ENCODE measurements at places on chromosomes 16 and 17.

- no peak for DNase-seq
Observed at GRCh38 chr17:76781056-76781982, 43.4 kb downstream of the MFSD11 start.

GRCh38 chr17:75480281-75480680, 23.8 kb downstream of the TMEM94 start:
- no peak for DNase-seq

DNA sequence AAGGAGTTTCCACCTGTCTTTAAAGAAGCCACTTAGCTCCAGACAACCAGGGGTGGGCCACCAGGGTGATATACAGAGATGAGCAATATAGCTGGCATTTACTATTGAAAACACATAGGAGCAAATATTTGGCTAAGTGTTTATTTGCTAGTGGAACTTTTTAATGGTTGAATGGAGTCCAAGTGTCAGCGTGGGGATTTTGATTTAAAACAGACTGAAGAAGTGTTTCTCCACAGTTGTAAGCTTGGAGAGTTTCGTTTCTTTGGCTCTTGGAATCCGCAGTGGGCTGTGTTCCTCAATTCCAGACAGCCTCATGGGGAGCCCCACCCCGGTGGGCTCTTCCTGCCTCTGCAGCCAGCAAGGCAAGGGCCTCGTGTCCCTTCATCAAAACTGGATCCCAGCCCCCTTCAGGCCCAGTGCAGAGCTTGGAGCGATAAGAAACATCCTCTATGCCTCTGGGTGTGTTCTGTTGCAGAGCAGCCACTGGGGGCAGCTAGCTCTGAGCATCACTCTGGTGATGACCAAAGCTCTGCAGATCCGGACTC, 36.1 kb downstream of the NOG start:
- DNase-seq = peak; percentile 45

DNA sequence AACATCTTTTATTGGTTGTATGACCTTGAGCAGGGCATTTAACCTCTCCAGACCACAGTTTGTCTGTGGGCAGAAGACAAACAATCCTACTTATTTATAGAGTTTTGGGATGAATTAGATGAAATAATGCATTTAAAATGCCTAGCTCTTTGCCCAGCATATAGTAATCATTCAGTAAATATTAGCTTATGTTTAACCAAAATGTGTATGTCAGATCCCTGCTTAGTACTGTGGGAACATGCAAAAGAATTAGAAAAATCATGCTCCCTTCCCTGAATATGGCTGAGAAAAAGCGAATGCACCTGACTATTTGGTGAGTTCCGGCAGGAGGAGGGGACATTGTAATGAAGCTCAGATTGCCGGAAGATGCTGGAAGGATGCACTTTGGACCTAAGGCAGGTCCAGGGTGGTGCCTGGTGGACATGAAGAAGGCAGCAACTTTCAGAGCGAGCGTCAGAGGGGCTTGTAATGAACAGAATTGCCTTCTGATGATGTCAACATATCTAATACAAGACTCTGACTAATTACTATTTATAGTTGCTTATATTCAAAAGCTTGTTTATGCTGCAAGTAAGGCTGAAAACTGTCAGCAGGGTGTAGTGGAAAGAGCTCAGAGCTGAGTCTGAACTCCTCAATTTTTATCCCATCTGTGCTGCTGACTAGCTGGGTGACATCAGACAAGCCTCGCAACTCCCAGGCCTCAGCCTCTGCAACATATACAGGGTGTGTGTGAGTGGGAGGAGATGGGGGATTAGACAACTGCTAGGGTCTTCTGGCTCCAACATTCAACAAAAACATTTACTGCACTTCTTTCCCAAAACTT, 221.2 kb downstream of the PRKCA start:
- no peak for DNase-seq

- DNase-seq = no peak
Observed at GRCh38 chr17:5780476-5780875, 196.2 kb upstream of the NLRP1 start.

GRCh38 chr17:11608396-11608795, 10.1 kb downstream of the DNAH9 start:
- DNase-seq = no peak

GRCh38 chr16:52561910-52562741, 15.2 kb upstream of the TOX3 start:
- no peak for DNase-seq

- DNase-seq = no peak
Observed at GRCh38 chr17:76673729-76674128, 30.2 kb upstream of the ST6GALNAC1 start.

GRCh38 chr17:67004181-67004580, 39.7 kb downstream of the CACNG4 start:
- no peak for DNase-seq

DNA sequence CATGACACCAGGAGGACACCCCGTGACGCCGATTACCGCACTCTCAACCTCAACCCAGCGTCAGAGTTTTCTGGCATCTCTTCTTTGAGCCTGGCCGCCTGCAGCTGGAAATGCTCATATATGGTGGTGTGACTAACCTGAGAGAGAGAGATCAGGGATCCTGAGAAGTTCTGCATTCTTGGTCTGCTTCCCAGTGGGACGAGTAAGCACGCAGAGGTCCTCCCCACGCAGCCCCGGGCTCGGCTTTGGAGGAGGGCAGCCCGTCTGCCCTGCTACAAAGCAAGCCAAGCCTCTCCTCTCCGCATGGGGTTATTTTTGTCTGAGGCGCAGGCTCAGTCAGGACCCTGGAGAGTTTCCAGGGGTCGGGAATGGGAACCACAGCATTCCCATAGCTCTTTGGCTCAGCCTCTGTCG, 16.5 kb downstream of the CRISPLD2 start:
- no peak for DNase-seq

DNA sequence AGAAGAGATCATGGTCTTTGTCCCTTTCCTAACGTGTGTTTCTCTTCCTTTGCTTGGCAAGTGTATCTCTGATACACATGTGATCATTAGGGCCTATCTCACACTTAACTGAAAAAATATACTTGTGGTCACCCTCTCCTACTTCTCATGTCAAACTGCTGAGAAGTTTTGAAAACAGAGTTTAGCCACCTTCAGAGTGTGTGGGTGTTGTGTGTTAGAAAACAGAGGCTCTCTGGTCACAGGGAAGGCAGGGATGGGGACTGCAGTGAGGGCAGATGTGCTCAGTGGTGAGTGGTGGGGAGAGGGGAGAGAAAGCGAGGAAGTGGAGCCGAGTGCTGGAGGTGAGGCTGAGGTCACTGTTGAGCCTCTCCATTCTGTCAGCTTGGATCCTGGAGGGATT, 29.4 kb downstream of the GRB7 start:
- DNase-seq = no peak

DNA sequence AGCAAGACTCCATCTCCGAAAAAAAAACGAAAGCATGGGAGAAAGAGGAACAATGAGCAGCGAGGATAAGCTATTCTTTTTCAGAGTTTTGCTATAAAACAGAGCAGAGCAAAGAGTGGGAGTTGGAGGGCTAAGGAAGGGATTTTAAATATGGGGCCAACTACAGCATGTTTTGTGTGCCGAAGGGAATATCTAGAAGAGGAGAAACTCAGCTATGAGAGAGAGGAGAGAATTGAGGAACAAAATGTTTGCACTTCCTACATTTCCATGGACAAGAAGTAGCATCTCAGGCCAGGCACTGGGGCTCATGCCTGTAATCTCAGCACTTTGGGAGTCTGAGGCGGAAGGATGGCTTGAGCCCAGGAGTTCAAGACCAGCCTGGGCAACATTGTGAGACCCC, 13.1 kb upstream of the GRB2 start:
- no peak for DNase-seq

DNA sequence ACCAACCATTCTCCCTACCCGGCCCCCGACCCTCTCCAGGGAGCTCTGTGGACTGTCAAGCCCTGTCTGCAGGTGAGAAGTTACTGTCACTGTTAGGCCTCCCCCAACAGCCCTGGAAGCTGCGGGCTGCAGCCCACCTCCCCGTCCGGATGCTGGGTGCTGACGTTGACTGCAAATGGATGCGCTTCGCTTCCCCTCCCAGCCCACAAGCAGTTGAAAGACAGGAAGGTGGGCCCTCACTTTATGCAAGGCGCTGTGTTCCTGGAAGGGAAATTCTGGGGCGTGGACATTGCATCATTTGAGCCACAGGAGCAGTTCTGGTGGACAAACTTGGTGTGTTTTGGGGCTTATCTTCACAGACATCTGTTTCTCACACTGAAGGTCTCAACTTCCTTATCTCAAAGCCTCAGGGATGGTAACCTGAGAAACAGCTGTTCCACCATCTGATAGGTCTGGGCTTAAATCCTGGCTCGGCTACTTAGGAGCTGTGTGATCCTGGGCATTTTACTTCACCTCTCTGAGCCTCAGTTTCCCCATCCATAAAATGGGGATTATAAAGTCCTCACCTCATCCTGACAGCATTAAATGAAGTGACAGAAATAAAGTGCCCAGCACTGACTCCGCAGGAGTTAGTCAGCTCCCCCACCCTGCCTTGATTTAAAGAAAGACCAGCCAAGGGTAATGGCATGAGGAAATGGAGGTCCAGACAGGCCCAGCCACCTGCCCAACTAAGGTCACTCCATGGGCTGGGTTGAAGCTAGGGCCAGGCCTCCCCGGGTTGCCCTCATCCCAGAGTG, 4.6 kb upstream of the DRC7 start:
- no peak for DNase-seq

GRCh38 chr16:59975953-59976352, 1241.8 kb upstream of the GOT2 start:
- no peak for DNase-seq

DNA sequence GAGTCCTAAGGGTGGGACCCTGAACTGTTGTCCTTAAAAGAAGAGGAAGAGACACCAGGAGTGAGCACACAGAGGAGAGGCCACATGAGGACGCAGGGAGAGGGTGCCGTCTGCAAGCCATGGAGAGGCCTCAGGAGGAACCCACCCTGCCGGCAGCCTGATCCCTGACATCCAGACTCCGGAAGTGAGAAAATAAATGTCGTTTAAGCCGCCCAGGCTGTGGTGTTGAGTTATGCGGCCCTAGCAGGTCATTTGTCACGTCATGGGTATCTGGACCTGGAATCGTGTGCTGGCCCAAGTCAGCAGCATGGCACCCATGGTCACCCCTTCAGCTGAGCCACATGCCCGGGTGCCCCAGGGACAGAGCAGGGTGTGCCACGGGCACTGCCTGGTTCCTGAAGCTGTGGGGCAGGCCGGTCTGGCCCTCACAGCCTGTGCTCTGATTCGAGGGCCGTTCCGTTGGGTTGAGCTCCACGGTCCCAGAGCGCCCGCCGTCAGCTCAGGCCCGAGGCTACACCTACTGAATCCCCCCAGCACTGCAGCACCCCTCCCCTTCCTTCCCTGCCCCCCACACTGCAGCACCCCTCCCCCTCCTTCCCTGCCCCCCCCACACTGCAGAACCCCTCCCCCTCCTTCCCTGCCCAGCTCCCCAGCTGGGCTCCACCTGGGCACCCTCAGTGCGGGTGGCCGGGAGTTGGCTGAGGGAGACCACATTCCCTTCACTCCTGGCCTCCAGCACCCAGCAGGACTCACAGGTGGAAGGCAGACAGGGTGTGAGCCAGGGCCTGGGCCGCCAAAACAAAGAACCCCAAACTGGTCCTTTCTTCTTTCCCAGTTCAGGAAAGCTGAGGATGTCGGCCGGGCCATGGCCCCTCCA, 2.7 kb upstream of the CCDC57 start:
- no peak for DNase-seq

DNA sequence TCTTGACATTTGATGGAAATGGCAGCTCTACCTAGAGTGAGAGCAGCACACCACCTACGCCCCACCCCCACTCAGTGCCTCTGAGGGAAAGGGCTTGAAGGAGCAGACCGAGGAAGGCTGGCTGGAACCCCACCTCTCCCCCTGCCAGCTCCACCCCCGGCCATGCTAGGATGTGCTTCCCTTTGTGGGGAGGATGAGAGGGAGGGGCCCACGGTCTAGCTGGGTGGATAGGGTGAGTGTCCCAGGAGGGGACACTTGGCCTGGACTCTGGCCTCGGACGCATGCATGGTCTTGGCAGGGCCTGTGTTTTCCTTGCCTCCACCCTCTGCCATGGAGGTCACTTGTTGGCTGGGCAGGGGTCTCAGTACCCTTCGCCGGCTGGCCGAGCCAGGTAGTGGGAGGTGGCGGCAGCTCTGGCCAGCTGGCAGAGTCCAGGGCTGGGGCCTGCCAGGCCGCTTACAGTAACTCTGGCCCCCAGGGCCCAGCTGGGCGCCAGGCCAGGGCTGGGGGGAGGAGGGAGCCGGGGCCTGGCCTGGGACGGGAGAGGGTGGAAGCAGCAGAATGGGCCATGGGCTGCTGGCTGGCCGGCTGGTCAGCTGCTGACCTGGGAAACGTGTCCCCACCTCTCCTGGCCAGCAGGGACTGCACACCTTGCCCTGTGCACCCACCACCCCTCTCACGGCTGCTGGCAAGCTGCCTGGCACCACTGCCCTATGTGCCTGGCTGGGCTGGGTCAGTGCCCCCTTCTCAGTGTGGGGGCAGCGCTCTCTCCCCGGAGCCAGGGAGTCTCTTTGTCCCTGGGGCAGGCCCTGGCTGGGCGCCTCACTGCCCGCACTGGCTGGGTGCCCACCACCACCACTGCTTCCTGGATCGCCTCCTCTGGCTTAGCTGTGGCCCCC, 23.0 kb downstream of the RARA start:
- no peak for DNase-seq

GRCh38 chr16:81175325-81175891, 63.1 kb upstream of the BCO1 start:
- DNase-seq = no peak

DNA sequence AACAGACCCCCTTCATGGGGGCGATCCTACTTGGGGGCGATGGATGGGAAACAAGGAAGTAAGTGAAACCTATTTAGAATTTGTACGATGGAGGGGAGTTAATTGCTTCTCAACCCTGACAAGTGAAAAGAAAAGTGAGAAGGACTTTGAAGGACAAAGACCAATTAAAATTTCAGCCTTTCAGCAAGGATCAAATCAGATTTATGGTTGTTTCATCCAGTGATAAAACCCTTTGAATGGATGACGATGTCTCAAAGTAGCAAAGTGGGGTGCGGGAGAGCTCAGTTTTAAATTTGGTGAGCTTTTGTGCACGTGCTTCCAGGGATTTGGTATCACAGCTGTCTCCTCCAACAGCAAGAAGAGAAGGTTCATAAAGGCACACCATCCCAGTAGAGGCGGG, 51.7 kb downstream of the CMIP start:
- DNase-seq = no peak

DNA sequence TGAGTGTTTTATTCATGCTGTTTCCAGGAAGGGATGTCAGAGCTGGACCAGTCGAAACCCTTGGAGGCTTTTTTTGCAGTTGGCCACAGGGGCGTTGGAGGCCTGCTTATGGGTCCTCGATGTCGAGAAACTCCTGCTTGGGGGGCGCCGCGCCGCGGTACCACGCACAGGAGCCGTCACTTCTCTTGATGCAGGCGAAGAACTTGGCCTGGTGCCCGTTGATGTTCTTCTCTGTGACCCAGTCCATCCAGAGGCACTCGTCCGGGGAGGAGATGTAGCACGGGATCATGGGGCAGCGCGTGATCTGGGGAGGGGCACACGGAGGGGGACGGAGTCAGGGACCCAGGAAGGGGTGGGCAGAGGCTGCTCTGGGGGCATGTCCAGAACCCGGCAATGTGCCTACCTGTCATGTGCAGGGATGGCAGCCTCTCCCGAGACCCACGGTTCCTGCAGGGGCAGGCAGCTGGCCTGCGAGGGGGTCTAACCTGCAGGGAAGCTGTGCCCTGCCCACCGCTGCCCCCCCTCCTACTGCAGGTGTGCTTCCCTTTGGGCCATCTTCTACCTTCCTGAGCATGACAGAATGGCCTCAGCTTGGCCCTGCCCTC, 15.0 kb upstream of the USP36 start:
- no peak for DNase-seq

GRCh38 chr17:44102849-44103622, 20.4 kb downstream of the HDAC5 start:
- DNase-seq = no peak

Measured in NCI-H524 (cell line).